ENCODE measurements at places on chromosomes 3 and 15.

- no peak for DNase-seq
These were observed 176.6 kb downstream of the KLF13 start for GRCh38 chr15:31503256-31503655.

DNA sequence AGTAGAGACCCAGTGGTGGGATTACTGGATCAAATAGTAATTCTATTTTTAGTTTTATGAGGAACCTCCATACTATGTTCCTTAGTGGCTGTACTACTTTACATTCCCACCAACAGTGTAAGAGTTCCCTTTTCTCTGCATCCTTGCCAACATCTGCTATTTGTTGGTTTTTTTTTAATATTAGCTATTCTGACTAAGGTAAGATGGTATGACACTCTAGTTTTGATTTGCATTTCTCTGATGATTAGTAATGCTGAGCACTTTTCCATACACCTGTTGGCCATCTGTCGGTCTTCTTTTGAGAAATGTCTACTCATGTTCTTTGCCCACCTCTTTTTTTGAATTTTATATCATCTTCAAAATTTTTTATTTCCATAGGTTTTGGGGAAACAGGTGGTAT is 34.2 kb upstream of the RAP2B start:
- DNase-seq: no peak

- DNase-seq: no peak
These were observed 63.2 kb downstream of the CFAP20DC start for GRCh38 chr3:58986654-58987053.

- no peak for DNase-seq
These were observed 9.2 kb upstream of the RFC4 start for GRCh38 chr3:186815435-186815834.

DNA sequence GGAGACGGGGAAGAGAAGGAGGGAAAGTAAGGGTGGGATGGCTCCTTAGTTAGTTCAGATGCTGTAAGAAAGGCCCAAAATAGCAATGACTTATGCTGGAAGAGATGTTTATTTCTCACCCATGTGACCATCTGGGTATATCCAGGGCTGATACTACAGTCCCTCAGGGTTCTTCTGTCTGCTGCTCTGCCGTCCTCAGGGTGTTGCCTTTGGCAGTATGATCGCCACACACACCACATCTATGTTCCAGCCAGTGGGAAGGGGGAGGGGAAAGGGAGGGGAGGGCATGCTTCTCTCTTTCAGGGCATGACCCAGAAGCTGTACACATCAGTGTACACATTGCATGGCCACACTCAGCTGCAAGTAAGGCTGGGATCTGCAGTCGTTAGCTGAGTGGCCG is 10.2 kb downstream of the CD276 start:
- no peak for DNase-seq

GRCh38 chr3:31392568-31392967 is 140.2 kb upstream of the STT3B start:
- no peak for DNase-seq

DNA sequence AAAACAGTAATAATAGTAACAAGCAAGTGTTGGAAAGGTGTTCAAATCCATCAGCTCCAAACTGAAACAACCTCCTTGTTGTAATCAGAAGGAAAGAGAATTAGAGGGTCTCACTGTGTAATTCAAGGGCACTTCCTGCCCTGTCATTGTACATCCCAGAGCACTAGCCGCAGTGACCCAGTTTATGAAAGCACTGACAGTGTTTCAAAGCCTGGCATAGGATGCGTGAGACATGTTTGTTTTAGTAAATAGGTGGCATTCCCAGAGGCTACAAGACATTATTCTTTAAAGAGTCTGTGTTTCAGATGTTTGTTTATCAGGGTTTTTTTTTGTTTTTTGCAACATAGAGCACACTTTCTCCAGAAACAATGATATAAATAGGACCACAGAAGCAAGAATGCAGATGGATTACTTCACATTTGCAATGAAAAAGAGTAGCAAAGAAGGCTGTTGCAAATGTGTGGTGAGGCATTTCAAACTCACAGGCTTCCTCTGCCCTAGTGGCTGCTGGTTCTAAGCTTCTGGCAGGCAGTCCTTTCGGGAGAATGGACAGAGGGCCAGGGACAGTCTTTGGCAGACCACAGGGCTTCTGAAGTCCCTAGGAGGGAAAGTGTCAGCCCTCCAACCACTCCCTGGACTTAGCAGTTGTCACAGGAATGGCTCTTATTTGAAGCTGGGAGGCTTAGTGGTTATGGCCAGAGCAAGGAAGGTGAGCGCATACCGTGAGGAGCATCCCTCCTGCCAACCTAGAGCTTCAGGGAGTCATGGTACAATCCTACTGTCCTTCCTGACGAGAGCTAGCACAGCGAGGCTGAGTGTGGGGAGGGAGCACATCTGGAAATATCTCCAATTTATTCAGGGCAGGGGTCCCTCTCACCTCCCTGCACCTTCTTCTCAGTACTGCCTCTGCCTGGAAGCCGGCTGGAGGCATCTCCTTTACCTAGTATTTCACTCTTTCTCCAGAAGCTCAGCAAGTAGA is 31.4 kb upstream of the TIPARP start:
- no peak for DNase-seq

GRCh38 chr3:98012979-98013378 is 22.1 kb downstream of the GABRR3 start:
- no peak for DNase-seq

DNA sequence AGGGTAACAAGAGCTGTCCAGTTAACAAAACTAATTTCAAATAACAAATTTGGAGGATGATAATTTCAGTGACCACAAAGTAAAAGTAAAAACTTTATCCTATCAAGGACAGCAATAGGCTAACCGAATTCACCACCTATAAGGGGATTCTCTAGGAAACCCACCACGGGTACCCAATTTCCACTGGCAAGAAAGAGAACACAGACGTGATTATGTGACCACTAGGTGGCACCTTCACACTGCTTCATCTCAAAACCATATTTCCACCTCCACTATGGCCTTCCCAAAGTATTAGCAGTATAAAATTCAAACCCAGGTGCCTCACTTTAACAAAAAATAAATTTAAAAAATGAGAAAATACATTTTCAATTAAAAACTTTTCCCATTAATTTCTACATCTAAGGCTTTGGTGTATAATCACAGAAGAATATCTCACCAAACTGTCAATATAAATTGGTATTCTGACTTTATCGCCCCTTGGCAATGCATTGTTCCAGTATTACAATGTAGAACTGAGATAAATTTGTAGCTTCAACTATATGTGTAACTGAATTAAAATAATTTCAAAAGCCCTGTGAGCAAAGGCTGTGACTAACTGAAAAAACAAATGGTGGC is 96.5 kb downstream of the FSIP1 start:
- peak; percentile 30 for DNase-seq

DNA sequence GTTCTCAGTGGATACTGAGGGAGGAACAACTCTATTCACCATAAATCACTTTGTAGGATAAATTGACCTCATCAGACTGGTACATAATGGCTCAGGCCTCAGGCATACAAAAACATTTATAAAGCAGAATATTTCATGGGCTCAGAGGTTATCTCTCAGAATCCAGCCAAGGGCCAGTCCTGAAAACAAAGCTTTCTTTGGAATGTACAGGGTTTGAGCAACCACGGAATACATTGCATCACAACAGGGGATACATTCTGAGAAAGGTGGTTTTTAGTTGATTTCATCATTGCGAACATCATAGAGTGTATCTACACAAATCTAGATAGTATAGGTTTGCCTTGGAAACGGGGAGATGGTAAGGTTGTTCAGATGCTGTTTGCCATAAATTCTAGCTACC is 33.4 kb upstream of the CTDSPL2 start:
- no peak for DNase-seq

GRCh38 chr15:65245096-65245856 is 34.0 kb upstream of the CILP start:
- no peak for DNase-seq

- DNase-seq: no peak
These were observed 613.8 kb upstream of the ZNF385D start for GRCh38 chr3:22364851-22365250.

- DNase-seq: no peak
These were observed 284.2 kb upstream of the ATP11B start for GRCh38 chr3:182508919-182509711.

DNA sequence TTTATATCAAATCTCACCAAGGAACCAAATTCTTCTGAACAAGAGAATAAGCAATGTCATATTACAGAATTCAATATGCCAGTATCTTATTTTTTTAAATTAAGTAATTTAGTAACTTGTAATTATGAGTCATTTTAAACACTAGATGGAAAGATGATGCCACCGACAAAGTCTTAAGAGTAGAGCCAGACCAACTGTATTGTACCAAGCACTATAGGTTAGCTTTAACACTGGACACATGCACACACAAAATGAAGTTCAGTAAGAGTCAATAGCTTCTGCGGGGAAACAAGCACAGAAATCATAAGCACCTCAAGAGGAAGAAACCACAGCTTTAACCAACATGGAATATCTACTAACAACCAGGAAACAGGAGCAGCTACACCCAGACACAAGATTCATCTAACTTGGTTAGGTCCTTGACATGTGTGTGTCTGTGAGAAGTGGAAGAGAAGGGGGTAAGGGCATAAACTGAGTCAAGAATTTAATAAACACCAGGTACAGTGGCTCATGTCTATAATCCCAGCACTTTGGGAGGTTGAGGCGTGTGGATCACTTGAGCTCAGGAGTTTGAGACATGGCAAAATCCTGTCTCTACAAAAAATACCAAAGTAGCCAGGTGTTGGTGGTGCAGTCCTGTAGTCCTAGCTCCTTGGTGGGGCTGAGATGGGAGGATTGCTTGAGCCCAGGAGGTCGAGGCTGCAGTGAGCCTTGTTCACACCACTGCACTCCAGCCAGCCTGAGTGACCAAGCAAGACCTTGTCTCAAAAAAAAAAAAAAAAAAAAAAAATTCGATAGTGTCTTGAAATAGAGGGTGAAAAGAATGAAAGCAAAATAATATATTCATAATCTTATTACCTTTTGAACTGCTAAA is 28.9 kb downstream of the DENND4A start:
- DNase-seq: no peak

DNA sequence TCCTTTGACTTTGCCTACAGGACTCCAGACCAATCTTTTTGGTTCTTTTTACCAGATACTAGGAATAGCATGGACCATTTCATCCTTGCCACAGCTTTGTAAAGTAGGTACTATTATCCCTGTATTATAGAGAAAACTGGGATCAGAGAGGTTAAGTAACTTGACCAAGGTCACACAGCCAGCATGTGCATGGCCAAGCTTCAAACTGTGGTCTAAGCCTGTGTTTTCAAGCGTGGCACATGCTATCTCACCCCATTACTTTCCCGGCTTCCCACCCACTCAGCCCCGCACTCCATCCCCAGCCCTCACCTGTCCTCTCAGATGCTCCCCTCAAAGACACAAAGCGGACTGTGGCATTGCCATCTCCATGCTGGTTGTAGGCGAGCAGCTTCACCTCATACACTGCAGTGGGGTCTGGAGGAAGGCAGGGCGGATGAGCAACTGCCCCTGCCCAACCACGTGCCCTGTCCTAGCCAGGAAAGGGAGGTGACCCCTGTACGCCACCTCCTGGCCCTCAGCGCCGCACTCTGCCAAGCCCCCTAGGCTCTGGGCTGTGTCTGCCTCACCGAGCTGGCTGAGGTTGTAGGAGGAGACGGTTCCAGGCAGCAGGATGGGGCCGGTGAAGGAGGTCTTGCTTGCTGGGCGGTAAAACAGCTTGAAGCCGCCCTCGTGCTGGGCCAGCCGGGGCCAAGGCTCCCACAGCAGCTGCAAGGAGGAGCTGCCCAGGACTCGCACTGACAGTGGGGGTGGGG is 25.7 kb downstream of the RNU5B-1 start:
- DNase-seq: no peak

GRCh38 chr3:171504376-171504775 is 44.2 kb upstream of the TNIK start:
- DNase-seq: no peak

DNA sequence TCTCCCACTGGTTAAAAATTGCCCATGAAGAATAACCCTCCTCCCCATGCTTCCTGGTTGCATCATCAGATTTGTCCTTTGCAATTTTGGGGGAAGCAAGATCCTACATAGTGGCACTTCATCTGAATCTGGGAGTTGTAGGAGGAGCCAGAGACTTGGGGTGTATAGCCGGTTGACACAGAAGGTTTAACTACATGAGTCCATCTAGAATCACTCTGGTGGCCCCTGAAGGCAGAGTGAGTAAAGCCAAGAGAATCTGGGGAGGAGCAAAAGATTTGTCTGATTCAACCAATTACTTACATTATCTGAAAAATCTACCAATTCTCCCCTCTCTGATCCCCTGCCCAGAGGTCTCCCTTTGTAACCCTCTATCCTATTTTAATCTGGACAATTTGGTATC is 50.1 kb downstream of the SYN2 start:
- DNase-seq: no peak

DNA sequence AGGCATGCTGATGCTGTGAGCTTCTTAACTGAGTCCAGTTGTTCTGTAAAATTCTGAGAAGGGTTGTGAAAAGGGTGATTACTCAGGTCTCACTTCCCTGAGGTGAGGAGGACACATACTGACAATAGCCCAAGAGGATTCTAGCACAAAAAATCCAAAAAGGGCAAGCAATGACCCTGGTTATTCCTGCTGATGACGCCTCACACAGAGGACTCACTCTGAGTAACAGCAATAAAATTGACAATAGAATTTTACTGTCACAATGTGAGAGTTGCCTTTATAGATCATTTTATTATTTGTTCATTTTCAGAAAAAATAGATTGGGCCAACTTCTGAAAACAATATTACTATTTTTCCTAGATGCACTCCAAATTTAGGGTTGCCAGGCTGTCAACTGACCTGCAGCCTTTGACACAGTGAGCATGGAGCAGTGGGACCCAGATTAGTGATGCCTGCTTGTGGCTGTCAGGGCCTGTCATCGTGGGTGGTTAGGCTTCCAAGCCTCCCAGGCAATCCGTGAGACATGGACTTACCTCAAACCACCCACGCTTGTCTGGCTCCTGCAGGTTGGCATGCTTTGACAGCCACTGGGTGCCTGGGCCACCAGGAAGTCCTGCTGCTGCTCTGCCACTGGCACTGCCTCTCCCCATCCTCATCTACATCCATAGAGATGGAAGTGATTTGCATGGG is 396.0 kb upstream of the THBS1 start:
- no peak for DNase-seq

DNA sequence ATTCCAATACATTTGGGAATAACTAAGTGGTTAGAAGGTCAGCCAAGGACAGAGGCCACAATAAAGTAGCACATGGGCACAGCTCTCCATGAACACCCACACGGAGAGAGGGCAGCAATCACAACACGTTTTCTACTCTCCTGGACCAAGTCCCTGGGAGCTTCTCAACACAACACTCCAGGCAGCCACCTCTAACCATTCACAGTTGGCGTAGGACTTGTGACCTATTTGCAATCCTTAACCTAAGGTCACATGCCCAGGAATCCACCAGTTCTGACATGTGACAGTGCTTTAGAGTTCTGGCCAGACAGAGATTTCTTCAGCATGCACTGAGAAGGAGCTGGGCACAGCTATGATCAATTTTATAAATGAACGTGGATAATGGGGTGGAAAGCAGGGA is 280.8 kb downstream of the SHQ1 start:
- DNase-seq: no peak

GRCh38 chr3:38598791-38599190 is 50.7 kb downstream of the SCN5A start:
- no peak for DNase-seq

All from stimulated activated CD4-positive, alpha-beta T cell treated with anti-CD3 and anti-CD28 coated beads, Interleukin-1b, Interleukin-23, amount 100 ng/mL, for 4 hours (primary cell).